ENCODE measurements at places on chromosomes 5 and 9.

- DNase-seq = peak; percentile 55
Observed at GRCh38 chr5:180353048-180353979, at the start of gene GFPT2. TSS of gene GFPT2 (minus strand) at chr5:180353336. CDS start at chr5:180353217, 119 bp downstream.

GRCh38 chr5:135016861-135017290, 17.2 kb downstream of the PITX1 start:
- DNase-seq = no peak

DNA sequence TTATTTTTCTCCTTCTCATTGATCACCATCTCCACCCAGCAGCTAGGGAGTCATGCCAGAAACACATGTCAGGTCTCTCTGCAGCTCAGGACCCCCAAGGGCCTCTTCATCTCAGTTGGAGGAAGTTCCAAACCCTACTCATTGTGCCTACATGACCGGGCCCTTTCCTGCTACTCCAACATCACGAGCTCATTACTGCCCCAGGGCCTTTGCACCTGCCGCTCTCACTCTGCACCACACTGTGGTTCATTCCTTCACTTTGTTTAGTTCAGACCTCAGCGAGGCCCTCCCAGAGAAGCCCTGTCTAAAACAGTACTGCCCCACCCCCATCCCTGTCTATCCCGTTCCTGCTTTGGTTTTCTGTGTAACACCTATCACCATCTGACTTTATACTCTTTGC, 22.1 kb upstream of the AKNA start:
- no peak for DNase-seq

DNA sequence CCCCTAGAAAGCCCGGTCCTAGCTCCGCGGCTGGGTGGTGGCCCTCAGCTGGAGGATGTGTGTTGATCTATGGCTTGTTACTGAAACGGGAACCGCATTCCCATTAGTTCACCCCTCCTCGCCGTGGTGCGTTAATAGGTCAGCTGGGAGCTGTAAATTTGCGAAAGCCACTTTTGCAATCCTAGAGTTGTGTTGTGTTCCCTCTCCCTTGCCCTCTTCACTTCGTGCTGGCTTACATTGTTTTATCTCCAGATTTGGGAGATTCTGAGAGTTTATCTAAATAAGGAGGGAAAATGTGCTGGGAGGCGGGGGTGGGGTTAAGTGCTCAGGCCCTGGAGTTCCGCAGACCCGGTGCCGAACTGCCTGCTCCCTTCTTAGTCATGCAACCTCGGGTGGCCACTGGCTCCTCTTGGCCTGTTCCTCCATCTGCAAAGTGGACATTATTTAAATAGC, 62.8 kb downstream of the HMCN2 start:
- no peak for DNase-seq

DNA sequence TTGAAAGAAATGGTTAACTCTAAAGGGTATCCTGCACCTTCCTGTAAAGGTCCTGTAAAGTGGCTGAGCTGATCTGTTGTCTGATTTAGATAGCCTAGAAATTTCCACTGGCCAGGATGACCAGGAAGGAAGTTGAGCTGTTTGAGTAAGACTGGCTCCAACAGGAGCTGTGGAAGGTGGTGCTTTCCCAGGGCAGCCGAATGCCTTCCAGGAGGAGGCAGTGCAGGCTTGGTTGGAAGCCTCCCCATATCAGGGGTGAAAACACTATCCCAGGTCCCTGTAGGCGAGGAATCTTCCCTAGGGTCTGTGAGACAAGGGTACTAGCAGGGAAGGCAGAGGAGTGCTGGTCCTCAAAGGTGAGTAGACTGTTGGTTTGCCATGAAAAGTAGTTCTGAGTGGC, 98.4 kb downstream of the LIX1 start:
- no peak for DNase-seq

DNA sequence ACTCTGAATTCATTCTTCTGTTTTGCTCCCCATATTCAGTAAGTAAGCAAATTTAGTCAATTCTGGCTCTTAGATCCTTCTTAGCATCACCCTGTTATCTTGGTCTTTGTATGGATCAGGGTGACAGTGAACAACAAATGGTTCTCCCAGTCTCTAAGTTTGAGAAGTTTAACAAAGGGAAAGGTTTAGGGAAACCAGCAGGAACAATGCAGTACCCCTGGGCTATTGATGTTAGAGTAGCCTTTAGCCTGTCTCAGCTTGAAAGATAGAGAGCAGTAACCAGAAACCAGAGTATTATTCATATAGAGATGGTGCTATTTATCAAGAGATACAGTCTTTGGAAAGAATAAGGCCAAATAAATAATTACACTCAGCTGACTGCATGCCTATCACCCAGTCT, 241.8 kb downstream of the CDH12 start:
- no peak for DNase-seq

DNA sequence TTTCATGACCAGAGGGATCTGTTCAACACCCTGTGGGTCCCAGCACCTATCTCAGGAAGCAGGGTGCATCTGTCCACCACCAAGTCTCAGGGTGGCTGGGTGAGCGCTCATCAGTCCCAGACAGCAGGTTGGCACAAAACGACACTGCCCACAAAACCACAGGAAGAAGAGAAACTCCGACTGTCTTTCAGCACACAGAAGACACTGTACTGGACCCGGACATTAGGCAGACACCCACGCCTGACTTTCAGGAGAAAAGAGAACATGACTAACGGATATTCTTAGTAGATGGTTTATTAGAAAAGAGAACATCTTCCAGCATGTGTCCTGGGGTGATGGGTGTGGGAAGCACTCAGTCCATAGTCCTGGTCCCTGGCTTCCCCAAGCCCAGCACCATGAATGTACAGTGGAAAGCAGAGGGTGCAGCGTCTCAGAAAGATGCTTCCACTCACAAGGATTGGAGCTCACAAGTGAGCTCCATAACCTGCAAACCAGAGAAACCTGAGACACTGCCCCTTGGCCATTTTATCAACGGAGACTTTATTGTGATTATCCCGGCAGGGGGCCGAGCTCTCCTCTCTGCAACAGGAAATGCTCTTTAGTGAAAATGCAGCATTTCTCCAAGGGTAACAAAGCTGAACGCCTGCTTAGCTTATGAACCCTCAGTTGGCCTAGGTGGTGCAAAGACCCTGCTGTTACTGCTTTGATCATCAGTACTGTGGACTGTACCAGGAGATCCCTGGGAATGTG, 35.8 kb upstream of the LCP2 start:
- DNase-seq = peak; percentile 70

- no peak for DNase-seq
Observed at GRCh38 chr5:137286025-137286610, 213.0 kb downstream of the SPOCK1 start.

- DNase-seq = peak; percentile 42
Observed at GRCh38 chr9:123338710-123339665, 17.0 kb upstream of the CRB2 start.

- DNase-seq = no peak
Observed at GRCh38 chr5:66628561-66628960, 32.4 kb downstream of the MAST4 start.

DNA sequence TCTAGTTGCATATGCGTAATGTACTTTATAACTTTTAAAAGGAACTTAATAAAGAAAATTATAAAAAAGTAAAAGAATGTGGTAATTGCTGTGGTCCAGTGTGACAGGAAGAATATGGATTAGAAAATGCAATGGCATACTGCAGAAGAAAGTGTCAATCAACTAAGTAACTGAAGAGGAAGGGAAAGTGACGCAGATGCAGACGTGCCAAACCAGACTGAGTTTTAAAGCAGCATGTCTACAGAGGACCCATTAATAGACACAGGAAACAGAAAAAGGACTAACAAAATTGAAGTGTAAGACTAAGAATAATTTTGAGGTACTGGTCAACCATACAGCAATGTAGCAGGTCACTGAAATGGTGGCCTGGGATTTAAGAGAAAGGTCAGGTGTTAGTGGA, 73.3 kb downstream of the DPYSL3 start:
- DNase-seq = no peak

- DNase-seq = no peak
Observed at GRCh38 chr5:174572591-174572990, 151.8 kb upstream of the MSX2 start.

- no peak for DNase-seq
Observed at GRCh38 chr9:107378006-107378405, 94.9 kb downstream of the RAD23B start.

- no peak for DNase-seq
Observed at GRCh38 chr5:80756292-80756691, 101.5 kb upstream of the DHFR start.

GRCh38 chr9:112841261-112841660, 49.4 kb downstream of the SLC46A2 start:
- DNase-seq = no peak

GRCh38 chr5:136011414-136012001, 17.3 kb upstream of the TGFBI start:
- DNase-seq = no peak

DNA sequence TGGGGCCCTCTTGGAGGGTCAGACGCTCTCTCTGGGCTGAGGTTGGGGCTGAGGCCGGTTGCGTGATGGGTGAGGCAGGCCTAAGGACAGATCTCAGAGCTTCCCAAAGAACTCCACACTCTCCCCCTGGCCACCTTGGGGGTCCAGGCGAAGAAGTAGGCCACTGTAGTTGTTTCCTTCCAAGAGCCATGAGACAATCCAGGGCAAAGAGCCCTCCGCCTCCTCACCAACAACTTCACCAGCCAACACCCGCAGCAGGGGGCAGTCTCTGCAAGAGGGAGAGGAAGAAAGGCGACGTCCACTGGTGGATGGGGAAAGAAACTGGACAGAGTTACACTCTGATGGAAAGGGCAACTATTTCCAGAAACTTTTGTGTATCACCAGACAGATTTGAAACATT, 10.7 kb downstream of the SLC35A4 start:
- DNase-seq = no peak

- DNase-seq = no peak
Observed at GRCh38 chr5:40045429-40045828, 620.6 kb upstream of the DAB2 start.

DNA sequence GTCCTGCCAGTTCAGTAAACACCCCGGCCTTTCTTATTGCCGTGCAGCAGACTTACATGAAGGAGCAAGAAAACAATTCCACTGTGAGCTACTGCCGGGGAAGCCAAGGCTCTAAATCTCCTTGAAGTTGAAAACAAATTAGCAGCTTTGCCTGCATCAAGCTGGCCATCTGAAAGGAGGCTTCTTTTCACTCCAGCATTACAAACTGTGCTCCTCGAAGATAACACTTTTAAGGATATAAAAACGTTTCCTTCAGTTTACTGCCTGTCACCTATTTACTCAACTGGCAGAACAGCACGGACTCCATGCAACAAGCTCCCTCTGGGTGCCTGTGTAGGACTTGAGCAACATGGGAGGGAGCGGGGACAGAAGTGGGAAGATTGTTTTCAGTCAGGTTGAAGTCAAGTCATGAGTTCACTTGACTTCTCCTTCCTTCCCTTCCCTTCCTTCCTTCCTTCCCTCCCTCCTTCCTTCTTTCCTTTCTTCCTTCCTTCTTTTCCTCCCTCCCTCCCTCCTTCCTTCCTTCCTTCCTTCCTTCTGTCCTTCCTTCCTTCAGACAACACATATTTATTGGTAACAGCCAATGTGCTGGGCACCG, 67.4 kb downstream of the ZNF608 start:
- DNase-seq = no peak

DNA sequence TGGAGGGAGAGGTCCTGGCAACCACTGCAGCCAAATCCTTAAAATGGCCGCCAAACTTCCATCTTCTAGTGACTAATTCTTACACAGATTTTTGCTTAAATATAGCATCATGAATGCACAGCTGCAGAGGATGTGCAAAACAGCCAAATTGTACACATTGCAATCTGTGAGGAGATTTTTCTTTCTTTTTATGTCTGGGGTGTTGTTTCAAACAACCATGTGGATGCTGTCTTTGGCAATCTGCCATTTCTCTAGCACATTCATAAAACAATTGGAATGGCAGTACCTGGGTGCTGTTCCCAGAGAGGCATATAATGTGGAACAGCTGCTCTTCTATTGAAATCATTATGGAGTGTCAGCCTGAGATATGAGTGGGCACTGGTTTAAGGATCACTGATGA, 1082.9 kb upstream of the SEMA6A start:
- no peak for DNase-seq

DNA sequence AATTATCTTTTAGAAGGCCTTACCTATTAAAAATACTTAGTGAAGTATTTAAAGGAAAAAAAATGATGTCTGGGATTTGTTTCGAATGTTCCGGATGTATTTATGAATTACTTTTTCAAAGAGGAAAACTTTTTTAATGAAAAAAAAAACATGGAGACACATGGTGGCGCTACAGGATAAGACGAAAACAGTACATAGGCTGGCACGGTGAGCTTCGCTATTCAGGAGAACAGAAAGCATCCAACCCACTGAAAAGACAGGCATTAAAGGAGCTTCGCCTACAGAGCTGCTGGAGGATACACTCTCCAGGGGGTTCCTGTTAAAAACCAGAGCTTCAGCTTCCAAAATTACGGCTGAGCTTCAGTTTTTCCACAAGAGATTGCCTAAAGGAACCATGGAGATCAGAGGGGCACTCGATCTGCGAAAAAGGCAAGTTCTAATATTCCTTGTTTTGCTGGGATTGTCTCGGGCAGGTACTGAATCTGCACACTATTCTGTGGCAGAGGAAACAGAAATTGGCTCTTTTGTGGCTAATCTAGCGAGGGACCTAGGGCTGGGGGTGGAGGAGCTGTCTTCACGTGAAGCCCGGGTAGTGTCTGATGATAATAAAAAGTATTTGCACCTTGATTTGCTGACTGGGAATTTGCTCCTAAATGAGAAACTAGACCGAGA, at the start of gene PCDHB14:
Gene PCDHB14 (plus strand): TSS at position 232 of the 672 bp plus-strand sequence. CDS start 163 bp downstream, at position 395.
- DNase-seq = no peak

- DNase-seq = no peak
Observed at GRCh38 chr9:13919401-13919800, 394.5 kb downstream of the NFIB start.

DNA sequence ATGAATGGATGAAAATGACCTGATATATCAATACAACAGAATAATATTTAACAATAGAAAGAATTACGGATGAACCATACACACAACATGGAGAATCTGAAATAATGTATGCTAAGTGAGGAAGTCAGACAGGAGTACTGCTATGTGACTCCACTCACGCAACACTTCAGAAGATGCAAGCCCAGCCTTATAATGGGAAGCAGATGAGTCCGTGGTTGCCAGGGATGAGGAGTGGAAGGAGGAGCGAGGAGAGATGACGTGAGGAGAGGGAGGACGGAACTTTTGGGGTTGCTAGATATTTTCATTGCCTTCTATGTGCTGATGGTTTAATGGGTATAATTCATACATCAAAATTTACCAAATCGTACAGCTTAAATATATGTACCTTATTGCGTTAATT, 55.4 kb upstream of the ERCC6L2 start:
- no peak for DNase-seq

- DNase-seq = no peak
Observed at GRCh38 chr5:132877938-132878337, 4.5 kb downstream of the LEAP2 start.

DNA sequence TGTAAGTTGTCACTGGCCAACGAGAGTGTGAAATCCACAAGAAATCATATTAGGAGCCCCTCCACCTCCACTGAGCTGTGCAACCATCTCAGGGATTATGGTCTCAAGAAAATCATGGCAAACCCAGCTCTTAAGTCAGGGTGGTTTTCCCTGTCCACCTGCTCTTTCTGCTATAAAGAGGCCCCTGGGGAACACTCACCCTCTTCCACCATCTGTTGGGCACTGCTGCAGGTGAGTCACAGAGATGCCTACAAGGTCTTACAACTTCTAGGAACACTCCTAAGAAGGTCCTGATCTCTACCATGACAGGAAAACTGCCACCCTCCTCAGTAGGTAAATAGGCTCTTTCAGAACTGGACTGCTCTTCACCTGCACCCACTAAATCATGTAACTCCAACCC, 61.8 kb downstream of the DRD1 start:
- no peak for DNase-seq

- DNase-seq = no peak
Observed at GRCh38 chr9:105994970-105995369, 300.6 kb downstream of the TMEM38B start.

GRCh38 chr9:13735181-13735580, 455.7 kb upstream of the MPDZ start:
- DNase-seq = no peak
